ENCODE measurements at places on chromosomes 13 and 19.

- DNase-seq = no peak
These were observed 26.0 kb downstream of the TBC1D4 start for GRCh38 chr13:75455962-75456361.

DNA sequence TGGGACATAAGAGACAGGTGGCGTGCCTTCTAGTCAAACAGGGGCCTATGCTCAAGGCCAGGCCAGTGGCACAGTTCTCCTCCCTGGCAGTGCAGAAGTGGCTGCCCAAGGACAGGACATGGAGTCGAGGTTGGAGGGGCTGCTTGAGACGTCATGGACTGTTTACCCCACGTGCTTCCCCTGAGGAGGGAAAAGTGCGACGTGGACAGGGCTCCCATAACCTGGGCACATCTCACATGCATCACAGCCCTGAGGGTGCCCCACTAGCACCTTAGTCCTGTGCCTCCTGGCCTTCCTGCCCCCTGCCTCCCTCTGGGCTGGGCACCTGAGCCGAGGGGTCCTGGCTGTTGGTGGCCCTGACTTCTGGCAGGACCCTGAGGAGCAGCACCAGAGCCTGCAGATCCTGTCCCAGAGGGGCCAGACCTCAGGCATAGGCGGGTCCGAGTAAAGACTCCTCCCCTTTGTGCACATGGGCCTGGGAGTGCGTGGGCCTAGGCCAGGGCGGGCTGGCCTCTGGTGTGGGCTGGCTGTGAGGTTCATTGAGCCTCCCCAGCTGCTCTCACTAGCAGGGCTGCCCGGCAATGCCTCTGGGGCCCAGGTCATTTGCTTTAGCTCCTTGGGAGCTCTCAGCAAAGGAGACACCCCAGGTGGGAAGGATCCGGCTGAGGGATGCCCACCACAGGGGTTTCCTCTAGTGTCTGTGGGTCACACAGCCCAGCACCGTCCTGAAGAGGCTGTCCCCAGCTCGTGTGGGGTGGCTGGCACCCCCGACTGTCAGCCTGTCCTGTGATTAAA, 65.7 kb downstream of the CEBPG start:
- no peak for DNase-seq

- no peak for DNase-seq
These were observed 76.9 kb downstream of the ITGBL1 start for GRCh38 chr13:101529422-101529821.

- DNase-seq = no peak
These were observed 36.9 kb downstream of the CARS2 start for GRCh38 chr13:110669036-110669435.

- no peak for DNase-seq
These were observed 1.4 kb downstream of the EFNB2 start for GRCh38 chr13:106533943-106534638.

DNA sequence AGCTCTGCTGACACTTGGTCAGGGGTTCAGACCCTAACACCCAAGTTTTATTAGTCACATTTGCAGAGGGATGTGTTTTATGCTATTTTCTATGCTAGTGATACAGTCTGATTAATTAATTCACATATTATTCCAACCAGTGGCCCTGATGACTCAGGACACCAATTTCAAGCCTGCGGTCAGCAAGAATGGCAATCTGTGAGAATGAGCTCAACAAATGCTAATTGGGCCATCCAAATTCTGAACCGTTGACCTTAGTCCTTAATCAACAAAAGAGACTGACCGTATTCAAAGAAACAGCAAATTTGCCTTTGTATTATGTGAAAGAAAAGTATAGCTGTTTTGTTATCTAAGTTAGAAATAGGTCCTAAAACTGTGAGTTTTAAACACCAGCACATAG, 9.6 kb upstream of the KL start:
- no peak for DNase-seq

DNA sequence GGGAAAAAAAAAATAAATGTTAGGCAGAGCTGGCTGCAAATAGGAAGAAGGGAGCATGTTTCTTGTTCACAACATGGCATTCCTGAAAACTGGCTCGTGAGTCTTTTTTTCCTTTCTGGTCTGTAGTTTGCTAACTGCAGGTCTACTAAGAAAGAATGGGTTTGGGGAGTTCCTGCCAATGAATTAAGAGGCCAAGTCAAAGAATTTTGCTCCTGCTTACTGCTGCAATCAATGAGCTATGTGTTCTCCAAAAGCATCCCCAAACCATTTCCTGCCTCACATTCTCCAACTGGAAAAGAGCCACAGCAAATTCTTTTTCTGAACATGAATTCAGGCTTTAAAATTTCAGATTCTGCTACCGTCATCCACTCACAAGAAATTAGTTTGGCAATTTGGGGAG, 88.6 kb downstream of the DCT start:
- no peak for DNase-seq

Data from Kasumi-1 (cell line).